ENCODE measurements at places on chromosomes 6 and 20.

DNA sequence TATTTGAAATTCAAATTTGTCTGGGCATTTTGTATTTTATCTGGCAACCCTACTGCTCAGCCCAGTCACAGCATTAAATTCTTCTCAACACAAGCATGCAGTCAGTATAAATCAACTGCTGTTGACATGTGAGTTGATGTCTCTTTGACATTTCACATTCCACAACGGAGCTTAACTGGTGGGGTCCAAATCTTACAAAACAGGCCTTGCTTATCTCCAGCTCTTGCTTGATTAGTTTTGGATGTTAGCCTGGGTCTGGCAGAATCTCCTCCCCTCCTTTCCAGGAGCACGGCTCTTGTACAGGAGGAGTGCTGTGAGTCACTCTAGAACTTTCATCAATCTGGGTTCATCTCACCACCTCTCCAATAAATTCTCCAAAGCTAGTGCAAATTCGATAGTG lies 80.8 kb upstream of the PHACTR1 start:
- no peak for DNase-seq

GRCh38 chr6:34276191-34276590 lies 27.4 kb upstream of the SMIM29 start:
- DNase-seq = no peak

DNA sequence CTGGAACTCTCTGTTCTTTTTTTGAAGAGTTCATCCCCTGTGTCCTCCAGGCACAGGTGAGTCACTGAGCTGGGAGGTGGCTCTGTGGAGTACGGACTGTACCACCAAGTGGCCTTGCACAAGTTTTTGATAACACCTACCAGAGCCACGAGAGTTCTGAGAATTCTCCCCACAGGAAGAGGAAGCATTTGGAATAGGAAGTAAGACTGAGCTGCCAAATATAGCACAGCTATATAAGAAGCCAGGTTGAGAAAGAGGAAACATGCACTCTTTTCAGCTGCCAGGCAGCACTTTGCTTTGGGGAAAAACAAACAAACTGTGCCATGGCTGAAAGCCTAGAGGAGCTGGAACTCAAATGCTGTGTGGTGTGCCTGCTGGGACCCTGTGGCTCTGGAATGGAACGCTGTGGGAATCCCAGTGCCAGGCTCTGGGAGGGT lies 70.8 kb upstream of the RIPOR2 start:
- DNase-seq = no peak

DNA sequence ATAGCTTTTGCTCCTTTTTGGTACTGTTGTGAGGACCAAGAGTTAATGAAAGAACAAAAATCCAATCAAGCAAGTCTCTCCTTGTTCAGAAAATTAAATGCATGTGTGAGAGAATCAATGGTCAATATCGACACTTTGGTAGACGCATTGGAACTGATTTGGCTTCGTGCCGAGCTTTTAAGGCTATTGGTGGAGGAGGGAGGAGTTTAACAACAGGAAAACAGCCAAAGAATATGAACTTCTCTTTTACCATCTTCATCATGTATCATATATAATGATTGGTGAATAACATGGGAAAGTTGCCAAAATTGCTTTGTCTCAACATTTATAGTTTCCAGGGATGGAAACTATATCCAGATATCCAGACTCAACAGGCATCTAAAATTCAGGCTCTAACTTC lies 266.5 kb upstream of the CITED2 start:
- peak; percentile 9 for DNase-seq

GRCh38 chr20:5781798-5782750 lies 31.9 kb downstream of the SHLD1 start:
- DNase-seq = peak; percentile 18

DNA sequence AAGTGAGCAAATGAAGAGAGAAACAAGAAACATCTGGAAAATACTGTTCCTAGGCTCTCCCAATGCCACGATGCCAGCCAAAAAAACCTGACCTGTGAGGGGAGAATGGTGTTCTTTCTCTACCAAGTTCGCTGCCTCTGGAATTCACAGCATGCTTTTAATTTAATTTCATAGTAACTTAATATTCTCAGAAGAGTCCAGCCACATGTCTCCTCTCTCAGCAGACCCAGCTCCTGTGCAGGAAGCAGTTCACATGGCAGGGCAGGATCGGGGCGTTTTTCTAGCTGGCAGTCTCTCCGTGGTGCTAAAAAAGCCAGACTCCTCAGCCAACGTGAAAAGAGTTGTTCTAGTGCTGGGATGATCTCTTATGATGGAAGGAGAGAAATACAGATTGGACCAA lies 57.5 kb downstream of the BFSP1 start:
- no peak for DNase-seq

DNA sequence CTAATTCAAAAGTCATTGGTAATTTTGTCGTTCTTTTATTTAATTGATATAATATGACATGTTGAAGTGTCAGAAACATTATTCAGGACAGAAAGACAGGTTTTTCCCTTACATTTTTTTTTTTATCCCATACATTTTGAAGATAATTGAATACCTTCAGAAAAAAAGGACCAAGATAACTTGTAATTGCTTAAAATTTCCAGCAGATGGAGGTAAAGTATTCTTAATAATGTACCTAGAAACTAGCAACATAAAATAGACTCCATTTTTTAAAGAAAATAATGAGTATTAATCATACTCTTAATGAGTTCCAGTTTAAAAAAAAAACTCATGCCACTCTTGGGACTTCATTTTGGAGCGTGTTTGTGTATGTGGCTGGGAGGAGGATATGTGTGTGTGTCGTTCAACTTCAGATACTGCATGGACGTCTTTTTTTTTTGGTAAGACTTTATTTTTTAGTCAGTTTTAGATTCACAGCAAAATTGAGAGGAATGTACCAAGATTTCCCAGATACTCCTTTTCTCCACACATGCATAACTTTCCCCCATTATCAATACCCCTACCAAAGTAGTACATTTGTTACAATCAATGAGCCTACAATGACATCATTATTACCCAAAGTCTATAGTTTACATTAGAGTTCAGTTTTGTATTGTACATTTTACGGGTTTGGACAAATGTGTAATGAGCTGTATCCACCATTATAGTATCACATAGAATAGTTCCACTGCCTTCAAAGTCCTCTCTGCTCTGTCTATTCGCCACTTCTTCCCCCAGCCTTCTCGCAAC lies 79.4 kb downstream of the ROS1 start:
- no peak for DNase-seq

DNA sequence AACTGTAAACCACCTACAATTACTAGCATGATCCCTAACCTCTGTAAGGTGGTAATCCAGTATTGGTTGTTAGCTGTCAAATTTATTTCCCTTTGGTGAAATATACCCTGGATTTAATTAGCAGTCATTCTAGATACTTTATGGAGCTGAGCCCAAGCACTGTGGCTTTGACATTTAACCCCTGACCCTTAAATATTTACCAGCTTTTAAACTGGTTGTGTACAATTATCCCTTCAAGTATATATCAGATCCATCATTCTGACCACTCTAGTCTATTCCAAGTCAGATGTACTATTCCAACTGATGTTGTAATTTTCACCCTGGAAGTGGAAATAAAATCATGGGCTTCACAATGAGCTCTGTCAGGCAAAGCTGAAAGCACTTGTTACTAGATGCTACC lies 229.6 kb downstream of the FOXC1 start:
- DNase-seq = no peak

GRCh38 chr6:27591699-27592480 lies 119.0 kb upstream of the ZNF184 start:
- peak; percentile 69 for DNase-seq

DNA sequence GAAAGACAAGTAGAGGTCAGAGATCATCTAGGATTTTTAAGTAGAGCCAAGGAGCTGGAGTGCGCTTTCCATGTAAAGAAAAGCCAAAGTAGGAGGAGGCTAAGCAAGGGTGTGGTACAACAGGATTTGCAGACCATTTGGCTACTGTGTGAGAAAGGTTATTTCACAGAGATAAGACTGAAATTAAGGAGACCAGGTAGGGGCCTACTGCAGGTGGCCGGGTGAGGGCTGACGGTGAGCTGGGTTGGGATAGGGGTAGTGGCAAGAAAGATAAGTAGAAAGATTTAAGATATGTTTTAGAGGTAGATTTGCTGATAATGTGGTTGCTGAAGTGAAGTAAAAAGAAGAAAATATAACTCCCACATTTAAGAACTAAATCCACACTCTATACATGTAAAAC lies 3.8 kb downstream of the BLOC1S5 start:
- no peak for DNase-seq

DNA sequence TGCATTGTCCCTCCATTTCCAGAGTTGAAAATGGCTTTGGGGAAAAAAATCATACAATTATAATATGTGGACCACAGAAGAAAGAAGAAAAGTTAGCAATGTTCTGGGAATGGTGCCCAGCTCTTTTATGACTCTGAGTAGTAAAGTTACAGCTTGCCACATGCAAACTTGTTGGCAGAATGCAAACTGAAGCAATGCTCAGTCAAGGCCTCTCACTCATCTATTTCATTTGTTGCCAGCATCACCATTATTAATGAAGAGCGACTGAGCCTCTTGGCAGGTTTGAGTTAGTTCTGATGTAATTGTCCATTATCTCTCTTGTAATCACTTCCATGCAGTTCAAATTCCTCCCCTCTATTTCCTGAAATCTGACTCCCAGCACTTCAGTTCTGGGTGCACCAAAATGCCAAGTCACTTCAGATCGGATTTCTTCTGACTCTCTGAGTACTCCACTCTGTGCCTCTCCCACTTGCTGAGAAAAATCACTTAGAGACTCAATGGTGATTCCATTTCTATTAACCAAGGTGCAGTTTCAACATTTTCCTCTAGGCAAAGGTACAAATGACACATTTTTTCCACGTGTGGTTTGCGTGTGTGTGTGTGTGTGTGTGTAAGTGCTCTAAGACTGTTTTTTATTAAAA lies 154.4 kb upstream of the STMND1 start:
- no peak for DNase-seq

DNA sequence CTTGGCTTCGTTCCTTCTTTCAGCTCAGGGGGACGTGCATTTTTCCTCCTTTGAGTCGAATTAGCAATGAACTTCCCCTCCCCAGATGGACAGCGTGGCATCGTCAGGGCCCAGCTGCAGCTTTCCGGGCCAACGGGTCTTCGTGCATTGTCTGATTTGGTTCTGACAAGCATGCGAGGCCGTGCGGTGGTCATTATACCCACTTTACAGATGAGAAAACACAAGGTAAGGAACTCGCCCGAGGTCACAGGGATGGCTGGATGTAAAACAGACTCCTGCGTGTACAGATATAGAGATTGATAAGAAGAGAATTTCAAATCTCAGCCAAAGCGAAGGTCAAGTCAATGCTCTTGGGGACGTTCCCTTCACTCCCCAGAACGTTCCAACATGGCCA lies 187.6 kb upstream of the SULF2 start:
- no peak for DNase-seq

DNA sequence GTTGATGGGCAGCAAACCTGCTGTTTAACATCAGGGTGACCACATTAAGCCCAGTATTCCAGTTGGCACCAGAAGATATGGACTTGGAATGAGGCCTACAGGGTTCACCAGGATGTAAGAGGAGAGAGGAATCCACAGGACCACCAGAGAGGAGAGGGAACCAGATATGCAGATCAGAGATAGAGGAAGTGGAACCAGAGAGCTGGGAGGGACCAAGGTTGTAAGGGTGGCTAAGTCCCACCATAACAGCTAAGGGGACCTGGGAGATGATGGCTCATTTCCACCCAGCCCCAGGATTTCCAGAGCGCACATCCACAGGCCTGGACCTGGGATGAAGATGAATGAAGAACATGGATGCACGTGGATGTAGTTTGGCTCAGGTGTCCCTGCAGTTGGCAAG lies 11.1 kb downstream of the BTN2A1 start:
- DNase-seq = no peak

- no peak for DNase-seq
Measured at GRCh38 chr6:128336436-128337095, 183.8 kb downstream of the PTPRK start.

- DNase-seq = no peak
Measured at GRCh38 chr6:147227770-147228320, 23.6 kb downstream of the STXBP5 start.

GRCh38 chr6:135299256-135299655 lies 118.1 kb downstream of the MYB start:
- DNase-seq = no peak

DNA sequence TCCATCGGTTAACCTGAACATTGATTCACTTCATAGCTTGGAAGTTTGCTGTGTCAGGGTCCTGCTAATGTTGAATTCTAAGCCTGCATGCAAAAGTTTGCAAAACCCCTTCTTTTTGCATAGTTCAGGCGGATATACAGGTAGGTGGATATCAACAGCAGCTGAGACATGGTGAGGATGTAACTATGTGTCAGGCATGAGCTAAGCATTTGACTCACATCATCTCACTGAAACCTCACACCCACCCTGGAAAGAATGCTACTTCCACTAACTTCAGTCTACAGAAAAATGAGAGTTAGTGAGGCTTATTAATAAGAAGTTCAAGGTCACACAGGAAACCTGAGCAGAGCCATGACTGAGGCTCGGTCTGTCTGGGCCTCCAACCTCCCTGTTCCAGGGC lies 276.9 kb downstream of the BMP7 start:
- no peak for DNase-seq

GRCh38 chr6:26225848-26226578 lies 138.8 kb downstream of the HFE start:
- peak; percentile 62 for DNase-seq

GRCh38 chr6:102154176-102154575 lies 760.7 kb downstream of the GRIK2 start:
- no peak for DNase-seq

DNA sequence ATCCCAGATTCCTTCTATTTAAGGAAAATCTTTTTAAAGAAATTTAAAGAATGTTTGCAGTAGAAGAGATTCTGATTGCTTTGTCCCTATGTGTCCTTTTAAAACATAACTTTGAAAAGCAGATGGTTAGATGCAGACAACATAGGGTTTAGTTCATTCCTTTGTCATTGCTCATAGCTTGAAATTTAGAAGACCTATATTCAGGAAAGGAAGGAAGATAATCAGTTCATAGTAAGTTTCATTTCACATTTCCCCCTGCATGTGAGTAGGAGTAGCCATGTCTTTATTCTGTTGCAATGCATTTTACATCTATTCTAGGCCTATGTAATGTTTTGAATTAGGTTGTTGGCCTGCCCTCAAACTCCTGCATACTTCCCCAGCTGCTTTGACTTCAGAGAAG lies 197.9 kb upstream of the GRIK2 start:
- no peak for DNase-seq

DNA sequence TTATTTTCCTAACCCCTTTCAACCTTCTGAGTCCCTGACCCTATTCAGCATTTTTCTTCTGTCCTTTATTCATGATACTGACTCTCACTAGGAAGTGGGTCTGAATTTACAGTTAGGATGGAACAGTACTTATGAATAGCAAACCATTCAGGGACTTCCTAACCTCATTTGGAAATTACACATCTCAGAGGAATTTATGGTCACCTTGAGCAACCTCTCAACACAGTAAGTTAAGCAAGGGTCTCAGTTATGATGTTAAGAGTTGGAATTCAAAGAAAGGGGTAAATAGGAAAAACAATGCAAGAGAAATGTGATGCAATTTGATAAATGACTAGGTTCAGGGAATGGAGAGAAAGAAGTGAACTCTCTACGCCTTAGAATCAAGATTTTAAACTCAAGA lies 97.3 kb downstream of the GPR6 start:
- DNase-seq = no peak

- DNase-seq = no peak
Measured at GRCh38 chr6:56547687-56548086, 95.0 kb downstream of the DST start.
